ENCODE measurements at places on chromosomes 7 and 10. TPM values are rescaled to one million over a fixed set of nuclear protein-coding genes. Genes with fewer than 3 reads are reported as not detected.
A peak's percentile ranks its signal among the peaks of the same experiment; 100 is the strongest.

DNA sequence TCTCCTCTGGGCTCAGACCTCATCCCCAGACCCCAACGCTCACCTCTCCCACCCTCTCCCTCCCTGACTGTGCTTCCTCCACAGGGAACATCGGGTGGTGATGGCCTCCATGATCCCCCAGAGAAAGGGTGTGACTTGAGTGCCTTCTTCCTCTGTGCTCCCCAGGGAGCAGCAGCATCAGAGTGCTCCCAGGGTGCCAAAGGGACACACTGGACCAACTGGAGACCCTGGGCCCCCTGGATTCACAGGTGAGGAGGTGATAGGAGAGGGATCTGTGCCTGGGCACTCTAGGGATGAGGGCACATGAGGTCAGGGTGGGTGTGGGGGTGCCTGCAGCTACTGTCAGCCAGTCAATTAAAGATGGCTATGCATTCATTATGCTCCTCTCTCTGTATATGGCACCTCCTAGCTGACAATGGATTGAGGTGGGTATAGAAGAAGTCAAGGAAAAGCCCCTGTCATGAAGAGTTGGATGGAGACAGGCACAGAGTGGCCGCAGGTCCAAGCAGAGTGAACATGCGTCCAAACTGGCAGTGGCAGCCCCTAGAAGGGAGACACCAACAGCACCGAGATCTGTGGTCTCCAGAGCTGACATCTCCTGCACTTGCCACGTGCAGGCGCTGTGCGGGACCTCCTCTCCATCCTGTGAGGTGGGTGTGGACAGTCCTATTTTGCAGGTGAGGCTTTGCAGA, 15.5 kb upstream of the VOPP1 start:
- DNase-seq: no peak

HMX3 gene
- not detected for total RNA-seq

DNA sequence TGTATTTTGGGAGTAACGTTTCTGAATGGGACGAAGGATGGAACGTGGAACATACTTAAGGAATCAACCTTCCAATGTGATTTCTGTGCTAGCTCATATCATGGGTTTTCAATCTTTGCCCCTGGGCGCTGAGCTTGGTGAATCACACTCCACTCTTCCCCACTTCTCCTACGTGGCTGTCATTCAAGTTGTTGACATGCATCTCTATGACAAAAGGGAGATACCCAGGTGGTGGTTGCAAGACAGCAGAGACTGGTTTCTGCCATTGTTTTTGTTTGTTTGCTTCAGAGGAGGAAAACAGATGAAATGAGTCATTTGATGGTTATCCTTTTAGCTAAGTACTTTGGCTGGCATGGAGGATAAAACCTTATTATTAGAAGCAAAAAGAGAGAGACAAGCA, 573.9 kb downstream of the GATA3 start:
- no peak for DNase-seq

PTPN12 gene
- 136 TPM for total RNA-seq

ADRA2A gene
- total RNA-seq: 15.9 TPM

PVRIG gene
- not detected for total RNA-seq

DNA sequence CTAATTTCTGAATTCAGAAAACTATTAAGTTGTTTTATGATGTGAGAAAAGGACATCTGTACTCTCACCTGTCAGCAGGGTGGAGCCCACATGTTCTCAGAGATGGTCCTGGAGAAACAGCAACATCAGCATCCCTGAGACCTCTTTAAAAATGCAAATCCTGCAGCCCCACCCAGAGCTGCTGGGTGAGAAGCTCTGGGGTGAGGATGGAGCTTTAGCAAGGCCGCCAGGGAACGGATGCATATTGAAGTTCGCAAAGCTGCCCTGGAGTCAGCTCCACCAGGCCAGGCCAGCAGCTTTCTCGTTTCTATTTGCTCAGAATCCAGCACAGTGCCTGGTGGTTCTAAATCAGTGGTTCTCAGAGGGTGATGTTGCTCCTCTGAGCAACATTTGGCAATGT, 49.1 kb downstream of the PRKCQ start:
- no peak for DNase-seq

GRCh38 chr7:69840248-69840647, 242.0 kb downstream of the AUTS2 start:
- no peak for DNase-seq

LIPK gene
- total RNA-seq: not detected

CTAGE15 gene
- total RNA-seq: 0.47 TPM

DNA sequence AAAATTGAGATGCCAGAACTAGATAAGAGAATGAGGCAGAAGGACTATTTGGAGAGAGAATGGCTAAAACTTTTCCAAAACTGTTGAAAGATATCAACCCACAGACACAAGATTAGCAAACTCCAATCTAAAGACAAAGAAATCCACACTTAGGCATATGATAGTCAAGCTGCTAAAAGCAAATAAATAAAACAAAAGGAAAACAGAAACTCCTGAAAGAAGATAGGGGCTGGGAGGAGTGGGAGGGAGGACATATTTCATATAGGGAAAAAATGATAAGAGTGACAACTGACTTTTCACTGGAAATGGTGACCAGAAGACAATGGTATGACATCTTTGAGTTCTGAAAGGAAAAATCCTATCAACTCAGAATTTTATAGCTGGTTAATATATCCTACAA, 105.4 kb upstream of the ADO start:
- DNase-seq: no peak

EPHB6 gene
- 55.8 TPM for total RNA-seq

DNA sequence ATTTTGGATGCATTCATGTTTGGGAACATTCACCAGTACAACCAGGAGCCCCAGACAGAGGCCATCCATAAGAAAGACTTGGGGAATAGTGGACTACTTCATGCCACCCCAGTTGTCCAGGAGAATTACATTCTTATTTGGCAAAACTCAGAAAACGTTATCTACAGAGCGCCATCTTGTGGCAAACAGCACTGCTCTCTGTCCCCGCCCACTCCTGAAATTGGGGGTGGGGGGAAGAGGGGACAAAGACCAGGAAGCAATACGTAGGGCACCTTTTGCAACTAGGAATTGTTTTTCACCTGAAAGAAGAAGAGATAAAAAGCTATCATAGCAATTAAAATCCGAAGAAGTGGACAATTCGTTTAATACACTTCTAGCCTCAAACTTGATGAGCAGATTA, 134.6 kb upstream of the MGMT start:
- DNase-seq: no peak

DNA sequence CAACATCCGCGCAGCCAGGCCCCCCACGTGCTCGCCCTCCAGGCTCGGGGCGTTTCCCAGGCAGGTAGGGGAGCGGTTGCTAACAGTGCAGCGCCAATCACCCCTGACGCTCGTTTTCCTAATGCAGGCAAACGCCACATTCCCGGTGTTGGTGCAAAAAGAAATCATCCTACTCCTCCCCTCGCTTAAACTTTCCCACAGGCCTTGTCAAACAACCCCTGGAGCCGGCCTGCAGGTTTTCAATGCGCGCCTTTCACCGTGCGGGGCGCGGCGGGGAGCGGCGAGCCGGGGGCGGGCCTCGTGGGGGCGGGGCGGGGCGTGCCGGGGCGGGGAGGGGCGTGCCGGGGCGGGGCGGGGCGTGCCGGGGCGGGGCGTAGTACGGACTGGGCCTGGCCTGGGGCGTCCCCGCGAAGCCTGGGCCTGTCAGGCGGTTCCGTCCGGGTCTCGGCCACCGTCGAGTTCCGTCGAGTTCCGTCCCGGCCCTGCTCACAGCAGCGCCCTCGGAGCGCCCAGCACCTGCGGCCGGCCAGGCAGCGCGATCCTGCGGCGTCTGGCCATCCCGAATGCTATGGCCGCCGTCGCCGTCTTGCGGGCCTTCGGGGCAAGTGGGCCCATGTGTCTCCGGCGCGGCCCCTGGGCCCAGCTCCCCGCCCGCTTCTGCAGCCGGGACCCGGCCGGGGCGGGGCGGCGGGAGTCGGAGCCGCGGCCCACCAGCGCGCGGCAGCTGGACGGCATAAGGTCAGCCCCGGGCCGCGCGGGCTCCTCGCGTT, at the start of gene ECHDC3:
TSS of gene ECHDC3 (plus strand) at position 374 of the 770 bp plus-strand sequence. CDS start at position 569, 195 bp downstream.
- peak; percentile 4 for DNase-seq

DNA sequence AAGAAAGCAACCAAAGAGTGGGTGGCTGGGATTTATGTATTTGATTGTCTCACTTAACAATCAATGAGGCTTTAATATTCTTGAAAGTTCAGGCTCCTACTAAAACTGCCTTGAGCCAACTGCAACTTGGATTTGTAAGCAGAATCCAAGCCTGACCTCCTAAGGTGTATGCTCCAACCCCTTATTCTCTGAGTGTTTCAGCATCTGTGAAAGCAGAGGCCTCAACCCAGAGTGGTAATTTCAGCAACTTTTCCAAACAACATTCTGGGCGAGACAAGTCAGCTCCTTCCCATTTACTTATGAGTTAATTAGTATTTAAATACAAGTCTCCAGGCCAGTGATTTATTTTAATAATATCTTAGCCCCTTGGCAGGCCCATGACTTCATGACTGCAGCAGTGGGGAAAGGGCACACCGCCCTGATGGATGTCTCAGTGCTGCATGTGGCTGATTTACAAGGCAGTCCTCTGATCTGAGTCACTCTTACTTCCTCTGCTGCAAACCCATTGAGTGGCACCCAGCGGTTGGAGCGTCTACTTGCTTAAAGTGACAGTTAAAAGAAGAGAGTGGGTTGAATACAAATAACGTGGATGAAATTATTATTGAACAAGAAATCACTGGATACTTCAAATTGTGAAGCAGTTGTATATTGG, 209.1 kb downstream of the TRIL start:
- DNase-seq: no peak

CHN2 gene
- total RNA-seq: 76.3 TPM

MMP21 gene
- total RNA-seq: not detected

CACNA2D1 gene
- total RNA-seq: 149 TPM

- no peak for DNase-seq
Measured at GRCh38 chr7:16187131-16187530, 234.2 kb downstream of the CRPPA start.

GNB2 gene
- total RNA-seq: 57.7 TPM

DNA sequence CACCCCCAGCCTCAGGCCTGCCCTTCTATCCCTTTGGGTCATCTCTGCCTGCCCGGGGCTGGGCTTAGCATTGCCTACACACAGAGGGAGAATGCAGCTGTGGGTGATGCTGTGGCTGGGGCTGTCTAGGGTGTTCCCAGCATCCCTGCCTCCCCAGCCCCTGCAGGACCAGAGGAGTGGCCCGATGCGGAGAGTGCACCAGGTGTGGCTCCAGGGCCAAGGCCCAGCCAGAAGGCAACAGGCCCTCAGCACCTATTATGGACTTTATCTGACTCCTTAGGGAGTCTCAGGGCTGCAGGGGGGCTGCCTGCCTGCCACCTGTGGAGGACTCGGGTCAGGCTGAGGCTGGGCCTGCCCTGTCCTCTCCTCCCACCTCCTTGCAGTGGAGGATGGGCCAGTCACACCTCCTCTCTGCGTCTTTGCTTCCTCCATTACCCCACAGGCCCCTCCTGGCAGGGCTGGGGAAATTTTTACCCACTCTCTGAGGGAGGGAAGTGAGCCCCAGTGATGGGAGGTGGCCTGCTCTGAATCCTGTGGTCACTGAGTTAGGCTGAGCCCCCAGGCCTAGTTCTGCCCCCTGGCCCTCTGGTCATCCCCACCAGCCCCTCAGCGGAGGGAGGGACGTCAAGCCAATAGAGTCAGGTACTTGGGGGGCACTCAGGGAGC, 92.9 kb upstream of the PCBD1 start:
- no peak for DNase-seq

GRID2IP gene
- 1.2 TPM for total RNA-seq

SYT15B gene
- total RNA-seq: not detected

- no peak for DNase-seq
Measured at GRCh38 chr10:101834341-101834740, 9.3 kb downstream of the KCNIP2 start.

- DNase-seq: no peak
Measured at GRCh38 chr7:29607889-29608288, 44.3 kb downstream of the PRR15 start.

DNA sequence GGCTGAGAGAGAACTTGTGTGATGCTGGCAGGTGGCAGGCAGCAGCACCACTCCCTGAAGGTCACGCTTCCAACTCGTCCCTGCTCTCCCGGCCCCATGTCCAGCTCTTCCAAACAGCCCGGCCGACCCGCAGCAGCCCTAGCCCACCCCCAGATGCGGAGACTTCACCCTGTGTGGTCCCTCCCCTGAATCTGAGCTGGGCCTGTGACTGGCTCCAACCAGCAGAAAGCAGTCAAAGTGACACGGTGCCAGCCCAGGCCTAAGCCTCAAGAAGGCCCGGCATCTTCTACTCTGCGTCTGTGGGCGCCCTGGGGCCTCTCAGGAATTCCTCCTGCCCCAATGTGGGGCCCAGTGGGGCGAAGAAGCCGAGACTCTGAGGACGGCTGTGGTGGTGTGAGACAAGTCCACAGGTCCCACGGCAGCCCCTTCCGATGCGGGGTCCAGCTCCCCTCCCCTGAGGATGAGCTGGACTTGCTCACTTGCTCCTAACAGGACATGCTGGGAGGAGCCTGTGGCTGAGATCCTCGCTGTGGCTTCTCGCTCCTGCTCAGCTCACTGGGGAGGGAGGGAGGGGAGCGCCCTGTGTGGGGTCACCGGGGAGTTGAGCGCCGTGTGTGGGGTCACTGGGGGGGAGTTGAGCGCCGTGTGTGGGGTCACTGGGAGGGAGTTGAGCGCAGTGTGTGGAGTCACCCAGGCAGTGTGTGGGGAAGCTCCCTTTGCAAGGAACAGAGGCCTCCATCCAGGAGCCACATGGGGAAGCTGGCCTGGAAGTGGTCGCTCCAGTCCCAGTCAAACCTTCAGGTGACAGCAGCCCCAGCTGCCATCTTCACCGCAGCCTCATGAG, 9.5 kb downstream of the STK32C start:
- DNase-seq: no peak

CARD11 gene
- total RNA-seq: 0.31 TPM

SPACDR gene
- not detected for total RNA-seq

GRCh38 chr10:98980353-98980752, 255.3 kb downstream of the HPSE2 start:
- DNase-seq: no peak

AS3MT gene
- total RNA-seq: 10.8 TPM

CYP2C19 gene
- total RNA-seq: 0.16 TPM

RHOBTB1 gene
- total RNA-seq: 40.6 TPM

GRCh38 chr7:5472432-5473315, 49.0 kb upstream of the TNRC18 start:
- no peak for DNase-seq

DNA sequence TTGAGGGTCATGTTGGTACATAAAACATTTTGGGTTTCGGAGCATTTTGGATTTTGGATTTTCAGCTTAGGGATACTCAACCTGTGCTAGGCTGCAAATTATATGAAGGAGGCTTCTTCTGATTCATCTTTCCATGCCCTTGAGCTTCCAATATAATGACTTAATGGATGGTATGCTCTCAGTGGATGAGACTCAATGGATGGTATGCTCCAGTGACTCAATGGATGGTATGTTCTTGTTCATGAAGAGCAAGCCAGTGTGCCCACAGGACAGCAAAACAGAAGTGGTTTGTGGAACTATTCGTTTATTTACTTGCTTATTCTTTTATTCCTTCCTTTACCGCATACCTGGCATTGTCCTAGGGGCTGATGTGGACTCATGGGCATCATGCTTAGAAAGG, 969.6 kb downstream of the LRMDA start:
- no peak for DNase-seq

DNA sequence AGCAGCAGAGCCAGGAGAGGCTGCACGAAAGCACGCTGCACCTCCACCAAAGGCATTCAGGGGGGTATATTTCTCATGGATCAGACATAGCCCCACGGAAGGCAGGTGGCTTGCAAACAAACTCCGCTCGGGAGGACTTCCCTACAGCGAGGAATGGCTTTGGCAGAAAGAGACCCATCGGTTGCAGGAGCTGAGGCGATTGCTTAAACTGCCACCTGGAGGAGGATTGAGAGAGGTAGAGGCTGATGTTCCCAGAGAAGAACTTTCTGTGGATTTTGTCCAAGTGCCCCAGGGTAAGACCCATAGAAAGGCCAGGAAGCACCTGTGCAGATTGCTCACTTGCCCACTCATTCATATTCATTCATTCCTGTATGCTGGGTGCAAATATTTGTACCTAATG, 89.1 kb downstream of the NEUROD6 start:
- DNase-seq: no peak

All from occipital lobe (tissue), 3 donors.